Endothelial cell (in vitro differentiated cells): ENCODE measurements at places on chromosomes 2 and 18.

- no peak for DNase-seq
Measured at GRCh38 chr18:57705011-57705410, 83.4 kb upstream of the NARS1 start.

- DNase-seq, result no peak
Measured at GRCh38 chr2:48207851-48208250, 301.6 kb upstream of the FBXO11 start.

- no peak for DNase-seq
Measured at GRCh38 chr2:71330585-71331330, 824 bp upstream of the ZNF638 start.

GRCh38 chr2:28567061-28567471 is 71.2 kb downstream of the PLB1 start:
- DNase-seq, result no peak

DNA sequence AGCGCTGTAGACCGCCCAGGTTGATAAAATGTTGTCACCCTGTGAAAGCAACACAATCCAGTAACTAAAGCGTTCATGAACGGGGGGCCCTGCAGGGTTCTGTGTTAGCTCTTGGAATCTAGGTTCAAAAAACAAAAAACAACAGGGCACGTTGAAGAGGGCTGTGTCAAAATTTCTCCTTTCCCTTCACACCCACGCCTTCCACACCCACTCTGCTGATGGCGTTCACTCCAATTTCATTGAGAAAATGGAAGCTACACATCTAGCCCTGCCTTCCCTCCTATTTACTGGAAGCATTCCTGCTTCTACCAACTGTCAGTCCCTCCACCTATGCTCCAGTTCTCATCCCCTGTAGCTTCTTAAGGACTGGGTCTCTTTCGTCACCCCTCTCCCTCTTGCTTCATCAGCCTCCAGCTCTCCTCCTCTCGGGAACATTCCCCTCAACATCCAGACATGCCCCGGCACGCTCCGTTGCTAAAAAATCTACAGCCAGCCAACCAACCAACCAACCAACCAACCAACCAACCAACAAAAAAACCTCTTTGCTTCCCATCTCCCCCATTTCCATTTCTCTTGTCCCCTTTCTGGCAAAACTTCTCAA is 98.4 kb upstream of the SP3 start:
- DNase-seq, result no peak

GRCh38 chr2:187453078-187453641 is 5.1 kb upstream of the CALCRL start:
- DNase-seq, result no peak

- DNase-seq, result no peak
Measured at GRCh38 chr18:64444819-64445218, 295.9 kb upstream of the LINC00305 start.

DNA sequence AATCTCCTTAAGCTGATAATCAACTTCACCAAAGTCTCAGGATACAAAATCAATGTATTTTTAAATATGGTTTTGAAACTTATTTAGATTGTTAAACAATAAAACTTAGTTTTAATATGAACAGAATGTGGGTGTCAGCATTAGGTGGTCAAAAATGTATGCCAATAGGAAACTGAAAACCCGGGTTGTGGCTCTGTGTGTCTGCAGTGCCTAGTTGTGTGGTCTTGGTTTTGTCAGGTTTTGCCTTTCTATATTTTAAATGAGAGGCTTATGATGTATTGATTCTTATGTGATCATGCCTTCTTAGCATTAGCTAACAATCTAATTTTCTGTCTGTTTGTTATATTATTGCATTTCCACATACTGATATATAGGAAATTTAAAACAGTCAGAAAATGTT is 227.8 kb downstream of the ZNF407 start:
- DNase-seq, result no peak

GRCh38 chr2:42101206-42102023 is 53.6 kb downstream of the PKDCC start:
- peak; percentile 70 for DNase-seq

- no peak for DNase-seq
Measured at GRCh38 chr18:80210312-80211083, 36.8 kb downstream of the PARD6G start.

GRCh38 chr2:77602771-77603170 is 80.6 kb upstream of the LRRTM4 start:
- DNase-seq, result no peak

- DNase-seq, result peak; percentile 31
Measured at GRCh38 chr2:66581339-66582103, 146.6 kb downstream of the MEIS1 start.

DNA sequence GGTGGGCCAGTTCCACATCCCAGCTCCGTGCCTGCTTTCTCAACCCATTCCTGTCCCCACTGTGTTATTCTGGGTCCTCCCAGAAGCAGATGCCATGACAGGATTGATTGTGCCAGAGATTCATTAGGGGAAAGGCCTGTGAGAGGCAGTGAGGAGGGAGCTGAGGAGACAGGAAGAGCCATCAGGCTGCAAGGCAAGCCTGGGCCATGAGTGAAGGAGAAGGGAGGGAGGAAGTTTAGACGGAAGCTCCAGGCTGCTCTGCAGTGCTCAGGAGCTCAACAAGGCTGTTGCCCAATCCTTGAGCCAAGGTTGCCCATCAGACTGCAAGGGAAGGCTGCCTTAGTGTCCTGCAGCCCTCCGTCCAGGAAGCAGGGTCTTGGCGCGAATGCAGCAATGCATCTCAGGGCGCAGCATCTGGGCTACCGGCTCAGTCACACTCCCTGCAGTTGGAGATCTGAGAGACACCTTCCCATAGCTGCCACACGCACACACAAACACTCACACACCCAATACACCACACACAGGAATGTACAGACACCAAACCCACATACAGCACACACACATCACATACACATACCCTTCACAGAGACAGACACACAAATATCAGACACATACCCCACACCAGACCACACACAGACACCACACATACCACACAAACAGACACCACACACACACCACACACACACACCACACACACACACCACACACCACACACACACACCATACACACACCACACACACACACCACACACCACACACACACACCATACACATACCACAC is 139.5 kb upstream of the NDUFV2 start:
- no peak for DNase-seq

DNA sequence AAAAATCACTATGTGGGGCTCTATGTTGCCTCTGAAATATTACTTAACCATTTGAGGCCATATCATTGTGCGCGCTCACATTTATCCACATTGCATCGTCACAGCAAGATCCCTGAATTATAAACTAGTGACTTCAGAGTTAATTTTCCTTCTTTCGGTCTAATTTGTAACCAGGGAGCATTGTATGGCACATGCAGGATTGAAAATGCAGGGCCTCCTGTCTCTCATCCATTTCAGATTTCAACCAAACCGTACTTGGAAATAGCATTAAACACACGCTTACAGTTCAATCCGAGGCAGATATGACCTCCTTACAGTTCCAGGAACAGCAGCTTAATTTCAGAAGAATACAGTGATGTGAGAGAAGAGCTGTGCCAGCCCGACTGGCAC is 532 bp downstream of the MYOM1 start:
- no peak for DNase-seq

GRCh38 chr2:40556293-40556692 is 104.4 kb upstream of the SLC8A1 start:
- DNase-seq, result no peak

GRCh38 chr2:120344976-120345581 is 857 bp upstream of the INHBB start:
- peak; percentile 30 for DNase-seq

DNA sequence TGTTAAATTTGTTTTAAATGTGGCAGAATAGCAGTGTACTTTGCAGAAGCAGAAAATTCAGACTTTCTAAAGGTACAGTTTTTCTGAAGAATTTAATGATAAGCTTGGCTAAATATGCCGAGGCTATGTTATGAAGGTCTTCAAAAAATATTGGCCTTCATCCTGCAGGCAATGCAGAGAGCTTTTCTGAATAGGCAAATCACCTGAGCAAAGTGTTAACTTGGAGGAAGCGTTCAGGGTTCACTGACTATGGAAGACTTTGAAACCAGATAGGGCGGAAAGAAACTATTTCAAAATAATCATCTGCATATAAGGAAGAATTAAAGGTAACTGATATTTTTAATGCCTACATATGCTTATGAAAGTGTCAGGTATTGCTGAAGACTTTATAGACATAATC is 133.7 kb upstream of the SETBP1 start:
- no peak for DNase-seq
